ENCODE measurements at places on chromosomes 3 and 15.
A peak's percentile ranks its signal among the peaks of the same experiment; 100 is the strongest.

DNA sequence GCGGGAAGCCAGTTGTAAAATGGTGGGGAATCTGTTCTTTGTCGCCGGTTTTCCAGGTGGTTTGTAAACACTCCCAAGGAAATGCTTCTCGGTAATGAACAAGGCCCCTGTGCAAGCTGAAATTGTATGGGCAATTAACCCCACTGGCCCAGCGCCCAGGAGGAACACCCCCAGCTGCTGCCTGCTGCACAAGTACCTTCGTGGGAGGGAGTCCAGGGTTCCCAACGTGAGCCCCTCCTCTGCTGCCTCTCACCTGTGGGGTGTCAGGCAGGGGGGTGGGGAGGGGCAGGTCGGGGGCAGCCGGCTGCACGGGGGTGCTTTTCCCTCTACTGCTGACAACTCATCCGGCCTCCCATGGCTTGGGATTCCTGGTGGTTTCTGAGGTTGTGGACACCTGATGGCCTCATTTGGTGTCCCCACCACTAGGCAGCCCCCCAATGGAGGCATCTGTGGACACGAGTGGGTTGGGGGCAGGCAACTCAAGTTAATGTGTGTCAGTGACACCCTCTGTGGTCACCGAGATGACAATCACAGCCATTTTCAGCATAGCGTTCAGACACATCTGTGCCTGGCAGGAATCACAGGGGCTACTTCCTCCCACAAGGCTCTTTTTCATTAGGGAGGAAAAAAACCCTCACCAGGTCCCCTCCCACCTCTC lies 35.6 kb upstream of the PRR23E start:
- DNase-seq, result no peak

DNA sequence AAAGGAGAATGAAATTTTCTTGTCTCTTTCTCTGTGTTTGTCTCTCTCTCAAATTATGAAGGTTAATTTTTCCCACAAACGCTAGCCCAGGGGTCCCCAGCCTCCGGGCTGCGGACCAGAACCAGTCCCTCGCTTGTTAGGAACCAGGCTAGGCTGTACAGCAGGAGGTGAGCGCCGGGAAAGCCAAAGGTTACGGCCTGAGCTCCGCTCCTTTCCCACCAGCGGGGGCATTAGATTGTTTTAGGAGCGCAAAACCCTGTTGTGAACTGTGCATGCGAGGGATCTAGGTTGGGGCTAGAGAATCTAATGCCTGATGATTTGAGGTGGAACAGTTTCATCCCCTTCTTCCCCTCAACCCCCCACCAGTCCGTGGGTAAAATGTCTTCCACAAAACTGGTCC lies 74.7 kb upstream of the ZNF385D start:
- no peak for DNase-seq

GRCh38 chr15:52217186-52217585 lies 26.0 kb upstream of the GNB5 start:
- DNase-seq, result no peak

DNA sequence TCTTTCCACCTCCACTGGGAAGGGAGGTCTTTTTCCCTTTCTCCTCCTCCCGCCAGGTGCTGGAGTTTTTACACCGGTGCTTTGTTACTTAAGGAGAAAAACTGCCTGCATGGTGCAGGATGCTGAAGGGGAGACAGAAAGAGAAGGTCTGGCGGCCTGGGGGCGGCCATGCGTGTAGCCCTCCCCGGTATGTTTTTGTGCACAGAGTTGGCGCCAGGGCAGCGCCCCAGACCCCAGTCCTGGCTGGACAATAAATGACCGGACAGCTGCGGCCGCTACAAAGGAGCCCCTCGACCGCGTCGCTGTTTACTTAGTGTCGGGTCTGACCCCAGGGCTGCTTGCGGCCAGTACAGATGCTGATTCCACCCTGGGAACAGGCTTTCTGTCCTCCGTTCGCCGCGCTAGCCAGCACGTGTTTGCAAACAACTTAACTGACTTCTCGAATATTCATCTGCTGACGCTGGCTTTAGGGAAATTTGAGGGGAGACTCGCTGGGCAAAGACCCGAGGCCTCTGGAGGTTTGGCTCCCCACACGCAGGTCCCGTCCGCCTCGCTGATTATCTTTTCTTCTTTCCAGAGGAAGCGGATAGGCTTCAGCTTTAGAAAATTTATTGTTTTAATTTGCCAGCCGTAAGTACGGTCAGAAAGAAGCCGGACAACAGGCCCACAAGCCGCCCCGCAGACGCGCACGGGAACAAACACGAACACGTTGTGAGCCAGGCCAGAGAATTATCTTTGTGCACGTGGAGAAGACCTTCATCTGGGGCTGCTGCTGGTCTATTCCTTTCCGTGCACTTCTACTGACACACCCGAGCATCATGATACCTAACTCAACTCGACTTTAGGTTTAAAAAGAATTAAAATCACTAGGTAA lies 46.9 kb downstream of the ZIC4 start:
- DNase-seq, result no peak

DNA sequence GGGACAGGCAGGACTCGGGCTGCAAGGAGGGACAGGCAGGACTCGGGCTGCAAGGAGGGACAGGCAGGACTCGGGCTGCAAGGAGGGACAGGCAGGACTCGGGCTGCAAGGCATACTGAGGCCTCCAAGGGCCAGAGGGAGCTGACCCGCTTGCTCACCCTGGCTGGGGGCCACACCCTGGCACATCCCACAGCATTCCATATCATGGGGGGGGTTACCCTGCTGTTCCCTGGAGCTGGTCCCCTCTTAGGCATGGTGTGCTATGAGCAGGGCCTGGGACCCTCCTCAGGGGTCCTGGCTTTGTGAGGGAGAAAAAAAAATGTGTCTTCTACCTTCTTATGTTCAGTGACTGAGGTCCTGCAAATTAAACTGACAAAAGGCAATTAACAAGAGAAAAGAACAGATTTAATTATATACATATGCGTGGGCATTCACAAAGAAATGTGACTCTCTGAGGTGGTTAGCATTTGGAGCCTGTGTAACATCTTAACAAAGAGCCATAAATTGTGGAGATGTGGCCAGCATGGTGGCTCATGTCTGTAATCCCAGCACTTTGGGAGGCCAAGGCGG lies 97.6 kb upstream of the ALDH1A3 start:
- no peak for DNase-seq

DNA sequence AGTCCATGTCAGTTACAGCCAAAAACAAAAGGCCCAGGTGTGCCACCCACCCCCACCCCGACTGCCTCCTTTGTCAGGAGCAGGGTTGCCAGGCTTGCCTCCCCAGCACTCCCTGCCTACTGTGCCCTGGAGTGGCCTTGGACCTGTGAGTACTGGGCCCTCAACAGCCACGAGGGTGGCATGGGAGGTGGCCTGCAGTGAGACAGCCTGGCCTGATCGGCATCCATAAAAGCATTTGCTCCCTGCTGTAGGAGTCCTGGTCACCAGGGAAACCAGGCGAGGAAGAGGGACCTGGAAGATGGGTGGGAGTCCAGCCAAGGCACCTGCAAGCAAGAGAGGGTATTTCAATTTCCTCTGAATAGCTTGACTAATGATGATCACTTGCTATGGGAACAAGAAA lies 56.4 kb upstream of the KCNMB2 start:
- DNase-seq, result no peak

GRCh38 chr15:66773129-66773873 lies 71.3 kb downstream of the SMAD6 start:
- DNase-seq, result no peak

DNA sequence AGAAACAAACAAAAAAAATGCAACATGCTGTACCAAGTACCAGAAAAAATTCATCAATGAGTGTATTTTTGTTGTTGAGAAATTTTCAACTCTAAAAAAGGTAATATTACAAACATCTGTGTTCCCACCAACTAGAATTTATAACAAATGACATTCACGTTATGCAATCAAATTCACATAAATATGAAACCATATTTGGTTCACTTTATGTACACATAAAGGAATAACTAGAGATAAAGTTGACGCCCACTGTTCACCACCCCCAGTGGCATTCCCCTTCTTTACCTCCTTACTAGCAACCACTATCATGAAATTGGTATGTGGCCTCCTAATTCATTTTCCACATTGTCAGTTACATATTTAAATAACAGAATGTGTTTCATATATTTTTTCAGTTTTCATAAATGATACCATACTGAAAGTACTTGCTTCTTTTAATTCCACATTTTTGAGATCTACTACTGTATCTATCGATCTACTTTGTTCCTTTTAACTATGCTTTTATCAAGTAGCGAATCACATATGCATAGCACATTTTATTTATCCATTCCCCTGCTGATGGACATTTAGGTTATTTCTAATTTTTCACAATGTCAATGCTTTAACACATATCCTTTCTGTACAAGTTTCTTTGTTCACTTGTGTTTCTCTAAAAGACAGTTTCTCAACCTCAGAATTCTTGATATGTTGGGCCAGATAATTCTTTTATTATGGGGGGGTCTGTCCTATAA lies 34.5 kb downstream of the TBC1D5 start:
- DNase-seq, result no peak

GRCh38 chr3:24406900-24407299 lies 87.8 kb downstream of the THRB start:
- no peak for DNase-seq

DNA sequence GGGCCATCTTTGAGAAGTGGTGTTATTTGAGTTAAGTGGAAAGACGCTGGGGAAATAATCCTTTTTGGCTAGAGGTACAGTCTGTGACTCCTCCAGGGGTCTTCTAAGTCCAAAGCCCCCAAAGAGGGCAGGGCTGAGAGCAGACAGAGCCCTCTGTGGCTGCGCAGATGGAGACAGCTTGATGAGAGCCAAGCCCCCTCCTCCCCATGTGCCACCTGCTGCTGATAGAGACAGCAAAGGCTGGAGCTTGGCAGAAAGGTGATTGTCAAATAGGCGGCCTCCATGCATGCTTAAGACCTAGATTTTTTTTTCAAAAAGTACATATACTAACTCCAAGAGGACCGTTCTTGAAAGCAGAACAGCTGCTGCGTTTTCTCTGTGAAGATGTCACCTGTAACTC lies 72.4 kb downstream of the CRYGS start:
- DNase-seq, result no peak

DNA sequence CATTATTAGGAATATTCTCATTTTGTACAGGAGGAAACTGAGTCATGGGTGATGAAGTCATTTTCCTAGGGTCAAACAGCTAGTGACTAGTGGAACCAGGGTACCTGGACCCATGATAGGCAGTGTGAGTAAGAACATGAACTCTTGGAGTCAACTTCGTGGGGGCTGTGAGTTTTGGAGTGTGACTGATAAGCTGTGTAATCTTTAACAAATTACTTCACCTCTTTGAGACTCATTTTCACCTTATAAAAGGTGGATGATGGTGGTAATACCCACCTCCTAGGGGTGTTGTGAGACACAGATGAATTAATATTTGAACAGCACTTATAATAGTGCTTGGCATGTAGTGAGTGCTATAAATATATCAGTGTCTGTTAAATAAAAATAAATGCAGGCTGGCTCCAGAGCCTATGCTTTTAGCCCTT lies 9.1 kb downstream of the SEMA6D start:
- DNase-seq, result no peak

GRCh38 chr3:128922804-128923459 lies 43.5 kb downstream of the ACAD9 start:
- peak; percentile 33 for DNase-seq

DNA sequence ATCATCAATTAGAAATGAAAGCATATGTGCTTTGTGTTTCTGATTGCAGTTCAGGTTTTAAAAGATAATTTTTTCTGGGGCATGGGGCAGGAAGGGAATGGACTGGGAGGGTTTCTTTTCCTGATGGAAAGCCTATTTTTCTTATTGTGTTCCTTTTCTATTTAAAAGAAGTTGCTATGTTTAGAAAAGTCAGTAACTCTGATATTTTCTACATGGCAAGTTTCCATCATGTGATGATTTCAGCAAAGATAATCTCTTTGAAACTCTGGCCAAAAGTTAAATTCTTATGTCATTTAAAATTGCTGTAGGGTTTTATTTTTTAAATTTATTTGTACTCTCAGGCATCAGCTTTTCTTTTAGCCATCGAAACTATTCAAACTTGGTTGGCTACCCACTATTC lies 601.2 kb downstream of the FOXP1 start:
- DNase-seq, result no peak

DNA sequence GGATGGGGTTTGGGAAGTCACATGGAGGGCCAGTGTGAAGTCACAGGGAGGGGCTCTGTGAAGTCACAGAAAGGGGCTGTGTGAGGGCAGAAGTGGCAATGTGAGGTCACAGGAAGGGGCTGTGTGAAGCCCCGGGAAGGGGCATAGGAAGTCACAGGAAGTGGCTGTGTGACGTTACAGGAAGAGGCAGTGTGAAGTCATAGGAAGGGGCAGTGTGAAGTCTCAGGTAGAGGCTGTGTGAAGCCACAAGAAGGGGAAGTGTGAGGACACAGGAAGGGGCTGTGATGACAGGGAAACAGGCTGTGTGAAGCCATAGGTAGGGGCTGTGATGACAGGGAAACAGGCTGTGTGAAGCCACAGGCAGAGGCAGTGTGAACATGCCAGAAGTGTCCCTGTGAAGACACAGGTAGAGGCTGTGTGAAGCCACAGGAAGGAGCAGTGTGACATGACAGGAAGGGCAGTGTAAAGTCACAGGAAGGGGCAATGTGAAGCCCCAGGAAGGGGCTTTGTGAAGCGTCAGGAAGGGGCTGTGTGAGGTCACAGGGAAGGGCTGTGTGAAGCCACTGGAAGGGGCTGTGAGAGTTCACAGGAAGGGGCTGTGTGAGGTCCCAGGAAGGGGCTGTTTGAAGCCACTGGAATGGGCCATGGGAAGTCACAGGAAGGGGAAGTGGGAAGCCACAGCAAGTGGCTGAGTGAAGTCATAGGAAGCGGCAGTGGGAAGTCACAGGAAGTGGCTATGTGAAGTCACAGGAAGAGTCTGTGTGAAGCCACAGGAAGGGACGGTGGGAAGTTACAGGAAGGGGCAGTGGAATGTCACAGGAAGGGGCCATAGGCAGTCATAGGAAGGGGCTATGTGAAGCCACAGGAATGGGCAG lies 37.1 kb downstream of the GASK1A start:
- peak; percentile 34 for DNase-seq

GRCh38 chr15:80251428-80252120 lies 439 bp downstream of the CTXND1 start:
- no peak for DNase-seq

DNA sequence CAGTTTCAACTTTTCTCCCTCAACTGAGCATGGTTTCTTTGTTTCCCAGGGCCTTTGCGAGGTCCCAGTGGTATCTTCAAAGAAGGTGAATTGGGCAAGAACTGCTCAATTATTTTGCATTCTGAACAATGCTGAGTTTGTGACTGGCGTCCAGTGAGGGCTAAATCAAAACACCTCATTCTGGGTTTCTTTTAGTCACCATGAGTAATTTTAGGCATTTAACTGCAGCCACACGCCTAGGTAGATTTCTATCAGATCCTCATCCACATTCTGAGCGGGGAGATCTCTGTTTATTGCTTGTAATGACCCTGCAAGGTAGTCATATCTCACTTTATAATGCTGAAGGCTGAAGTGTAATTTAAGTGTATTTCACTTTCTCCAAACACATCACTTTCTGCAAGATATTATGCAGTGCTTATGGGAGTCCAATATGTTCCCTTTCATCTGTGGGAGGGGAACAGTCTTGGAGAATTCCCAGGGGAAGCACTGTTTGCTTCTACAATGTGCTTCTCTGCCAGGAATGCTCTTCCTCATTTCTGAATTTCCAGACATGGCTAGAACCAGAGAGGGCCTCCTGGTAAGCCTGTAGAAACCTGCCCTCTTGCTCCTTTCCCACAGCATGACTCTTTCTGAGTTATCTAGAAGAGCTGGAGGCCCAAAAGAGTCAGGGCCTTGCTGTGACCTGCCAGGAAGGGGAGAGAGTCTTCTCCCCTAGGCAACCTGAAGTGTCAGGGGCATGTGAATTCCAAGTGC lies 91.7 kb downstream of the FRMD4B start:
- no peak for DNase-seq

Data from CD4-positive, alpha-beta T cell treated with Interleukin-4 for 1 hour (primary cell).